ENCODE measurements at places on chromosomes 1 and 21.
A peak's percentile ranks its signal among the peaks of the same experiment; 100 is the strongest.

- no peak for DNase-seq
Measured at GRCh38 chr1:165831146-165831545, 3.7 kb downstream of the UCK2 start.

- DNase-seq, result peak; percentile 85
Measured at GRCh38 chr1:155086128-155086741, 7.6 kb downstream of the EFNA3 start.

DNA sequence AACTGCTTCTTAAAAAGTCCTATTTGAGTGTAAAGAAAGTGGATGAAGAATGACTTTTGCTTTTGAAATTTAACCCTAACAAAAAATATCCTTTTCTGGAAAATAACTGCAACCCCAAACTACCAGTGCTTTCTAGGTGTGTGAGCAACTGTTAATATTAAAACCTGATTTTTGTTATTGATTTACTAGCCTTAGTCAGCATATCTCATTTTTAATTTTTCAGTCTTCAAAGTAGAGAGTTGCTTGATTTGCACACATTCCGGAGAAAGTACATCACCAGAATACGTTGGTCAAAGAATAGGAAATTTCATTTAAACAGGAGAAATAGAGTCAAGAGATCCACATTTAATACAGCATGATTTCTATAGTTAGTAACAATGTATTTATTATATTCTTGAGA, 141.8 kb upstream of the ADAMTS5 start:
- no peak for DNase-seq

DNA sequence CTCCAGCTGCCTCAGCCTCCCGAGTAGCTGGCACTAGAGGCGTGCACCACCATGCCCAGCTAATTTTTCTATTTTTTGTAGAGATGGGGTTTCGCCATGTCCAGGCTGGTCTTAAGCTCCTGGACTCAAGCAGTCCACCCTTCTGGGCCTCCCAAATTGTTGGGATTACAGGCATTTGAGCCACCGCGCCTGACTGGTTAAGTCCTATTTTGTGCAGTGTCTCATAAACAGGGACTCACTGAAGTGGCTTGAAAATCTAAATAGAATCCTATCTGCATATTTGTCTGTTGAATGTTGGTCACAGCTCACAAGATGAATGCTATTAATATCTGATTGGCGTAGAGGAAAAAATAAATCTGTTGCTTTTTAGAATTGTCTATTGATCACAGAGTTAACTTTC, 5.9 kb upstream of the CHAF1B start:
- no peak for DNase-seq

DNA sequence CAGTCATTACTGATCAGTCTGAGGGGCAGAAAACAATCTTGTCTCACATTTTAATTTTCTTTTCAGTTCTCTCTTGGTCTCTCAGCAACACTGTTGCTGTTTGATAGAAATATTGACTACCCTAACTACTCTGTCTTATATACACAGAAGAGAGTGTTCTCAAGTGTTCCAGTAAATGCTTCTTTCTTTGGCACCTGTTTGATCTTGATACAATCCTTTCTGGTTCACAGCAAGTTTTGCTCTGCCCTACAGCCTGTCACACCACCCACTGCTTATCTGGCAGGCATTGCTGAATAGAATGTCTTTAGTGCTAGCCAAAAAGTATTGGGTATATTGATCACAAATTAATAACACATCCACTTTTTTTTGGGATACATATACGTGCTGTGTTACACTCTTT, 75.7 kb upstream of the WLS start:
- no peak for DNase-seq

GRCh38 chr1:211606914-211607753, 28.2 kb upstream of the SLC30A1 start:
- peak; percentile 25 for DNase-seq

DNA sequence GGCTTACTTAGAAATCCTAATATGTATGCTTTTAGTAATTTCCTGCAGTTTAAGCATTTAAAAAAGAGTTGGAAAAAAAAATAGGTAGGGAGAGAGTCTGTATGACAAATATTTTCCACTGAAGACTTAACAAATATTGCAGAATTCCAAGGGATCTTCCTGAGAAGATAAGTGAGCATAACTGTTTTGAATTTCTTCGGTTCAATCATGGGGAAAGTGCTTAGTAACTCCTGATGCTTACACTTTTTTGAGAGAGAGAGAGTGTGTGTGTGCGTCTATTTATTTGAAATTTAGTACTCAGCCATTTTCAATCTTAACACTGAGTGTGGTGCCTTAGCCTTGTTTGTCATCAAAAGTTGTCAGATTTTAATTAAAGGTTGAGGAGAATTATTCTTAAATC, 18.5 kb downstream of the SON start:
- DNase-seq, result no peak

GRCh38 chr1:6260433-6260934, 414 bp downstream of the GPR153 start:
- no peak for DNase-seq

DNA sequence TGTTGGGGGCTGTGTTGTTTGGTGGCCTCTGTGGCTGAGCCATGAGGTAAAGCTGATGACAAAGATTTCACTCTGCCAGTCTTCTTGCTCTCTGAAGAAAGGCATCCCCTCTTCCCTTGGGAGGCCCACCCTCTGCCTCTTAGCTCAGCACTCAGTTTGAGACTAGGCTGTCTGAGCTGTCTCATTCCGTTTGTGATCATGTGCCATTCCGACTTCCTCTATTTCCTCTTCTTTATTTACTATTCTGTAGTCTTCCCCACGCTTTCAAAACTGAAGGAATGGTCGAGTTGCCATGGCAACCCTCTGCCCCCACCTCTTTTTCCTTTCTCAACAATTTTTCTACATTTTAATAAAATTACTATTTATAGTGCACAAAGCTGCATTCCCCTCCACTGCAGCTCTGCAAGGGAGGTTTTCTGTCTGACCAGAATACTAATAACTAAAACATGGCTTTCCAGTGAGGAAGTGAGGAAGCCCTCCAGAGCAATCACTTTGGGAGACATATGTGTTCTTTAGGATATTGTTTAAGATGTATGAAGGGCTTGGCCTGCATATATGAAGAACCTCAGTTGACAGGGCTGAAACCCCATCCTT, 30.8 kb downstream of the KCNA3 start:
- DNase-seq, result no peak

DNA sequence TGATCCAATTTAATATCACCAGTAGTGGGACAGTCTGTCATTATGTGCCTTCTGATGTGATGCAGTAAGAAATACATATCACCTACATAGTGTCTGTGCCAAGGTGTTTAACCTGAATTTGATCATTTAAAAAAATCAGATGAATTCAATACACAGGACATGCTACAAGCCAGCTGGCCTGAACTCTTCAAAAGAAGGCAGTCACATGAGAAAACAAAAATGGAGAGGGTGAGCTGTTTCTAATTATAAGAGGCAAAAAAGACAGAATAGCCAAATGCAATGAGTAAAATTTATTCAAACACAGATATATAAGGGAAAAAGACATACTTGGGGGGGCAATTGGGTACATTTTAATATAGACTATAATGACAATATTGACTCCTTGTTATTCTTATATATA, 66.5 kb downstream of the ST3GAL3 start:
- DNase-seq, result no peak

DNA sequence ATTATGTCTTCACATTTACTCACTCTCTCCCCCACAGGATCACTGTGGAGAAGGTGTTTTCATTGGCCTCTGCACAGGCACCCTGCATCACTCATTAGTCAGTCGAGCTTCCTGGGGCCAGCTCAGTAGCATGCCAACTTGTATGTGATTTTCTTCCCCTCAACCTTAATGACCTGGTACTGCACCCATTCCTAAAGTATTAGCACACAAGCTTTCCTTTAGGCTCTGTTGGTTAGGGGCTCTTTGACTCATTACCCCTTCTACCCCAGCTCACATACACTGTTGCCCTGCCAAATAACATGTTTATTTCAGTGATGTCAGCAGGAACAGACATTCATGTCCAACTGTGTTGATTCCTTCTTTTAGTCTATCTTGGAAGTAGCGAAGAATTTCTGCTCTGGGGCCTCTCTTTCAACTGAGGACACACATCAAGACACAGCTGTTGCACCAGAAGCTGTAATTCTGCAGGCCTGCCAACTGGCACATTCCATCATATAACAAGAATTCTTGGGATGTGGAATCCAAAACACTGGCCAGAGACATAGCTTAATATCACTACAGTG, 603.5 kb upstream of the ADAMTS5 start:
- DNase-seq, result no peak

DNA sequence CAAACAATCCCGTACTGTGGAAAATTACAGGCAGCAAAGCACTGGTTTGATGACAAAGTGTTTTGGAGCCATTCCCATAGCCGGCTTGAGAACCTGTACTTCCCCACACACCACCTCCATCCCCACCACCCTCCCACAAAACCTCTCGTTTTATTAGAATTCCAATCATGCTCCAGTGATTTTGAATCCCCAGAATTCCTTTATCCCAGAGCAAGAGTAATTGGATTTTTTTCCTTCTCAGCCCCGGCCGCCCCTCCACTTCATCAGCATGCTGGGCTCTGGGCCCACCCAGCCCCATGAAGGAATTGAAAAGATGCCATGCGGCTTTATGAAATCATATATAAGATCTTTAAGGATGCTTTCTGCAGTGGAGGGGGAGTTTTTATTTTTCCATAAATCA, 136.6 kb downstream of the OMA1 start:
- no peak for DNase-seq

GRCh38 chr1:198032668-198033067, 115.5 kb downstream of the LHX9 start:
- no peak for DNase-seq

DNA sequence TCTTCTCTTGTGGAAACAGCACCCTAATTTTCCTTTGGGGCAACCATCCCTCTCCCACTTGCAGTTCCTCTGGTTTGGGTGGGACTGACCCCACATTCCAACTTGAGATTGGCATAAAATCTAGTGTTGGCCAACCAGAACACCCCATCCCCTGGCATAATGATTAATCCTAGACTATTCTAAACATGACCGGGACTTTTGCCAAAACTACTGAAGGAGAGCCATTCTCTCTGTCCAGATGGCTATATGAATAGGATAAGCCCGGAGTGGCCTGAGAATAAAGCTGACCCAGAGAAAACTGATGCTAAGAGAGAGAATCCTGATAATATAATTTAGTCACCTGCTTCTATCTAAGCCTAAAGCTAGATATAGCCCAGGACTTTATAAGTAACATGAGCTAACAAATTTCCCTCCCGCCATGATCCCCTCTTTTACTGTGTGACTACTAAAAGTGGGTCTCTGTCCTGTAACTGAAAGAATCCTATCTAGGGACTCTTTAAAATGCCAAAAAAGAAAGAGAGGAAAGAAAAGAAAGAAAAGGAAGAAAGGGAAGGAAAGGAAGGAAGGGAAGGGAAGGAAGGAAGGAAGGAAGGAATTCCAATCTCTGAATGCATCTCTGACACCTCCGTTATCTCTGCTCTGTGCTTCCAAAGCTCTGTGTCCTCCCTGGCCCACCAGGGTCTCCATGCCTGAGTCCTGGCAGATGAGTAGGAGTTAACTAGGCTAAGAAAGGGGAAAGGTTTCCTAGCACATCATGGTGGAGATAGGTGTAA, 28.0 kb upstream of the NRDC start:
- DNase-seq, result no peak

- DNase-seq, result no peak
Measured at GRCh38 chr1:67646145-67647035, 38.6 kb upstream of the GADD45A start.

DNA sequence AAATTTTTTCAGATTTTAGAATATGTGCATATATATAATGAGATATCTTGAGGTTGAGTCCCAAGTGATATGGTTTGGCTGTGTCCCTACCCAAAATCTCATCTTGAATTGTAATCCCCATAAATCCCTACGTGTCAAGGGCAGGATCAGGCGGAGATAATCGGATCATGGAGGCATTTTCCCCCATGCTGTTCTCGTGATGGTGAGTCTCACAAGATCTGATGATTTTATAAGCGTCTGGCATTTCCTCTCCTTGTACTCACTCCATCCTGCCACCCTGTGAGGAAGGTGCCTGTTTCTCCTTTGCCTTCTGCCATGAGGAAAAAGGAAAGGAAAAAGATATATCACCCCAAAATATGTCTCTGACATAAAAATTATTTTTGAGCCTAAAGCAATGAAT, 64.6 kb downstream of the TOR3A start:
- no peak for DNase-seq

- no peak for DNase-seq
Measured at GRCh38 chr1:202376247-202376646, 27.7 kb downstream of the PPP1R12B start.

DNA sequence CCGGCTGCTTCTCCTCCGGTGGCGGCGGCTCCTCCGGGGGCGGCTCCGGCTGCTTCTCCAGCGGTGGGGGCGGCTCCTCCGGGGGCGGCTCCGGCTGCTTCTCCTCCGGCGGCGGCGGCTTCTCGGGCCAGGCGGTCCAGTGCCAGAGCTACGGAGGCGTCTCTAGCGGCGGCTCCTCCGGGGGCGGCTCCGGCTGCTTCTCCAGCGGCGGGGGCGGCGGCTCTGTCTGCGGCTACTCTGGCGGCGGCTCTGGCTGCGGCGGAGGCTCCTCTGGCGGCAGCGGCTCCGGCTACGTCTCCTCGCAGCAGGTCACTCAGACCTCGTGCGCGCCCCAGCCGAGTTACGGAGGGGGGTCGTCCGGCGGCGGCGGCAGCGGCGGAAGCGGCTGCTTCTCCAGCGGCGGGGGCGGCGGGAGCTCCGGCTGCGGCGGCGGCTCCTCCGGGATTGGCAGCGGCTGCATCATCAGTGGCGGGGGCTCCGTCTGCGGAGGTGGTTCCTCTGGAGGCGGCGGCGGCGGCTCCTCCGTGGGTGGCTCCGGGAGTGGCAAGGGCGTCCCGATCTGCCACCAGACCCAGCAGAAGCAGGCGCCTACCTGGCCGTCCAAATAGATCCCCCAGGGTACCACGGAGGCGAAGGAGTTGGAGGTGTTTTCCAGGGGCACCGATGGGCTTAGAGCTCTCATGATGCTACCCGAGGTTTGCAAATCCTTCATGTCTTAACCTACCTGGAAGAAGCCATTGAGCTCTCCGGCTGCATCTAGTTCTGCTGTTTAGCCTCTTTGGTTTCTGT, 2.0 kb downstream of the LORICRIN start:
- peak; percentile 39 for DNase-seq

- no peak for DNase-seq
Measured at GRCh38 chr1:201947697-201948008, 1.3 kb upstream of the LMOD1 start.

DNA sequence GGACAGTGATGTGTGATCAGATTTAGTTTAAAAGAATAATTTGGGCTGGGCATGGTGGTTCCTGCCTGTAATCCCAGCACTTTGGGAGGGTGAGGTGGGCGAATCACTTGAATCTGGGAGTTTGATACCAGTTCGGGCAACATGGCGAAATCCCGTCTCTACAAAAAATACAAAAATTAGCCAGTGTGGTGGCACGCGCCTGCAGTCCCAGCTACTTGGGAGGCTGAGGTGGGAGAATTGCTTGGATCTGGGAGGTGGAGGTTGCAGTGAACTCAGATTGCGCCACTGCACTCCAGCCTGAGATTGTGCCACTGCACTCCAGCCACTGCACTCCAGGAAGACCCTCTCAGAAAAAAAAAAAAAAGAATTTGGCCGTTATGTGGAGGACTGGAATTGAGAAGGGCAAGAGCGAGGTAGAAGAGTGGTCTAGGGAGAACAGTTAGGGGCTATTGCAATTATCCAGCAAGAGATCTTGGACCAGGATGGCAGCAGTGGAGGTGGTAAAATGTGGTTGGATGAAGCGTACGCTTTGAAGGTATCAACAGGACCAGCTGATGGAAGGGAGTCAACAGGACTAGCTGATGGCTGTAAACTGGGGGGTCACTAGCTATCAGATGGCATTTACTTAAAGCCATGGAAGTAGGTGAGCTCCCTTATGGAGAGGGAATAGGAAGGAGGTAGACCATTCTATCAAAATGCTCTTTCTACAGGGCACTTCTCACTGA, 9.6 kb downstream of the BTBD19 start:
- no peak for DNase-seq

GRCh38 chr21:44317241-44317782, 17.5 kb downstream of the PFKL start:
- no peak for DNase-seq
